IPS DF 6.9 (cell line): ENCODE measurements at places on chromosomes 6 and 20.

DNA sequence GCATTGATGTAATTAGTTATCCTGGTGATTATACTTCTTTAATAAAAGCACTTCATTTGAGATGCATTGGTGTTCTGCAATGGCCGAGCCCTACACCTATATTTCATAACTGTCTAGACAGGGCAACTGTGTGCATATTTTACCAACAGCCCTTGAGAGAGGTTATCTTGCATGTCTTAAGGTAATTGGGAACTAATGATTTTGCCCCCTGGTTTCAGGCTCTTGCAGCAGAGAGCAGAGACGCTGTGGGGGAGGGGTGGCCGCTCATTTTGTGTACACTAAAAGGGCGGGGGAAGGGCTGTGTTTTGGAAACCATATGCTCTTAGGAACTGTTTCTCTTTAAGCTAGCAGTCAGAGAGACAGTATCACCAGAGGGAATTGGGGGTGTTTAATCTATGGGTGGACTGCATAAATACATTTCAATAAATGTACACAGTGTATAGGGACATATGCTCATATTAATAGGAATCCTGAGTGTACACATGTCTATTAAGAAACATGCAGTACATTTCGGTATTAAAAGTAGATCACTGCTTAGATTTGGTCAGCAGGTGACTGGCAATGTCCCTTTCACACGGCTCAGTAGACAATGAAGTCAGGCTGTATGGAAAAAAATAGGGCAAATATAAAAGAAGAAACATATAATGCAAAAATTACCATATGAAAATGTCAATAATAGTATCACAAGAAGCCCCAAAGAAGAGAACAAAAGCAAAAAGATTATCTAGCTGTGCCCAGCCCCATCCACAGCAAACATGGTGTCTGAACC lies 402.9 kb upstream of the CITED2 start:
- no peak for DNase-seq

GRCh38 chr6:42864602-42865001 lies 14.8 kb upstream of the RPL7L1 start:
- no peak for DNase-seq

DNA sequence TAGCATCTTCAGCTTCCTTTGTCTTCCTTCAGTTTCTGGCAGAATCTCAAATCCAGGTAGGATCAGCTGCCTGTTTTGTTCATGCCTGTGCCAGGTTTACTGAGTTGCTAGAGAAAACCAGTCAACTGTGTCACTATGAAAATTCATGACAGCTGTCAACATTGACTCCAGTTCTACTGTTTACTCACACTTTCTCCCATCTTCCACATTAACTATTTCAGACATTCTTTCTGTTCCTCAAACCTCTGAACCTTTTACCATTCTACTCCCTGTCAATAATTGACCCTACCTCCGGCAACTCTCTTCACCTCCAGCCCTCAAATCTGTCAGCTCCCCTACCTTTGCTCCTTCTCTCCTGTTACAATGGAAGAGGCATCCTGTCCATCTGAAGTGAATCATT lies 8.5 kb downstream of the ENPP4 start:
- DNase-seq: no peak

GRCh38 chr20:13665709-13666395 lies 27.1 kb upstream of the TASP1 start:
- no peak for DNase-seq

- no peak for DNase-seq
Observed at GRCh38 chr20:36544134-36545018, 3.1 kb downstream of the MYL9 start.

DNA sequence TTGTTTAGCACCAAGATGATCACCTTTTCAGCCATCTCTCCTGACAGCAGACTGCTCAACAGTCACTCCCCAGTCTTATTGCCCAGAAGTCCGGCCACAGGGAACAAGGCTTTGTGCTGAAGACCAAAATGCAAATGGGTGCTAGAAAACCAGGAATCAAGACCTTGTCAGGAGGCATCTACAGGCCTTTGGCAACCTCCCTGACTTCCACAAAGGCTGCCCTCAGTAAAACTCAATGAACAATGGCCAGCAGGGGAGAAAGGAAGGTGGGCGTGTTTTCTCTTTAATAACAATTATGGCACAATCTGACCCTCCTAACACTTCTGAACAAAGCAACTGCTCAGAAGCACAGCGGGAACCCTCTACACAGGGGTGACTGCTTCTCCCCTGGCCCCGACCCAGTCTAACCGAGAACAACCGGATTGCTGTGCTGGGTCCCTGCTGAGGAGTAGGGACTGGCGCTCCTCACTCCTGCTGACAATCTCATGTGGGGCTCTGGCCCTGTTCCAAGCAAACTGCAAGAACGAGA lies 41.6 kb downstream of the PLCG1 start:
- no peak for DNase-seq
